HTR-8/SVneo (cell line): ENCODE measurements at places on chromosomes 1 and 21.

- no peak for DNase-seq
Measured at GRCh38 chr1:215241451-215241850, 158.9 kb downstream of the KCNK2 start.

GRCh38 chr1:11357276-11357675 lies 84.3 kb downstream of the UBIAD1 start:
- DNase-seq, result no peak

DNA sequence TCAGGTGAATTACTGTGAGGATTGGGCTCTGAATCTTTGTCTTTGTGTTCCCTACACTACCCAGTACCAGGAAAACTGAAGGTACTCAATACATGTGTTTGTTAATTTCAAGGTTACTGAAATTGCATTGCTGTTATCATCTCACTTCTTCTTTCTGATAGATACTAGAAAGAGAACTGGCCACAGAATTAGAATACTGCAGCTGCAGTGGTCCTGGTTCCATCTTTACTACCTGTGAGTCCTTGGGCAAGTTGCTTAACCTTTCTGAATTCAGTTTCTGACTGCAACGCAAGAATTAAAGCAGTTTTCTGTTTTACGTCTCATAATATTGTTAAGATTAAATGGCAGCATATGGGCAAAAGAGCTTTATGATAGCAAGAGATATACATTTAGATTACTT lies 263.5 kb downstream of the LMO4 start:
- no peak for DNase-seq

GRCh38 chr1:208951908-208952307 lies 631.6 kb upstream of the CAMK1G start:
- peak; percentile 7 for DNase-seq

DNA sequence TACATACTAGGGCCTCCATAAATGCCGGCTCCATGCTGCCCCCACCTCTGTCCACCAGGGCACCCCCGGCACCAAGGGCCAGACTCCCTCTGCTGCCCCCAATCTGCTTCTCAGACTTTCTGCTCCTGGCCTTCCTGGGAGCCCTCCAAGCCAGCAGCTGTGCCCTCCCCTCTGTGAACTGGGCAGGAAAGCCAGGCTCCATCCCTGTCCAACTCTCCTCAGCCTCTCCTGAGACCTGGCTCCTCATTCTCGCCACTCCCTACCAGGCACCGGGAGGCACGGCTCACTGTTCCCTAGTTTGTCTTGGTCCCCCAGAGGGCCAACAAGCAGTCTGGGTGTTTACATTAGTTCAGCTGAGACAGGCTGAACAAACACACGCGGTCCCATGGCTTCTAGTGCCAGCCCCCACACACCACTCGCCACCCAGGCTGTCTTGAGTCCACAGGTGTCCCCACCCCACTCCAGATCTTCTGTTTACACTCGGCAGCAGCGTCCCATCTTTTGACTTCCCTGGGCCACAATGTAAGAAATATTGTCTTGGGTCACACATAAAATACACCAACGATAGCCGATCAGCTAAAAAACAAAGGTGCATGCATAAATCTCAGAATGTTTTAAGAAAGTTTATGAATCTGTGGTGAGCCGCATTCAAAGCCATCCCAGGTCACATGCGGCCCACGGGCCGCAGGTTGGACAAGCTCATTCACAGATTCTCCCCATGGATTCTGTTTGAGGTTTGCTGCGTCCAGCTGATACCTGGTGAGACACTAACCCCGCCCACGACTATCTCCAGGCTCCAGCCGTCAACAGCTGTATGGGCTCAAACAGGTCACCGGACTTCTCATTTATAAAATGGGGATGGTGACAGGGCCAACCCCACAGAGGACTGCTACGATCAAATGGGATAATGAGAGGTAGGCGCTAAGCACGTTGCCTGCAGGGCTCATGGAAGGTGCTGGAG lies 29.5 kb upstream of the ECE1 start:
- DNase-seq, result no peak

- DNase-seq, result no peak
Measured at GRCh38 chr1:221521686-221522085, 220.2 kb downstream of the DUSP10 start.

GRCh38 chr1:242242983-242243382 lies 244.1 kb upstream of the MAP1LC3C start:
- DNase-seq, result no peak

- no peak for DNase-seq
Measured at GRCh38 chr1:23804183-23804835, 3.8 kb upstream of the GALE start.

- DNase-seq, result no peak
Measured at GRCh38 chr1:157115429-157115838, 15.8 kb upstream of the ETV3L start.
